Natural killer cell treated with Interleukin-12 subunit alpha and Interleukin-12 subunit beta and Interleukin-15 and Interleukin-18, amount 100 ng/mL, for 72 hours (primary cell): ENCODE measurements at places on chromosomes 7 and 10.

GRCh38 chr10:77029777-77030717 lies 607.6 kb downstream of the KCNMA1 start:
- no peak for DNase-seq

DNA sequence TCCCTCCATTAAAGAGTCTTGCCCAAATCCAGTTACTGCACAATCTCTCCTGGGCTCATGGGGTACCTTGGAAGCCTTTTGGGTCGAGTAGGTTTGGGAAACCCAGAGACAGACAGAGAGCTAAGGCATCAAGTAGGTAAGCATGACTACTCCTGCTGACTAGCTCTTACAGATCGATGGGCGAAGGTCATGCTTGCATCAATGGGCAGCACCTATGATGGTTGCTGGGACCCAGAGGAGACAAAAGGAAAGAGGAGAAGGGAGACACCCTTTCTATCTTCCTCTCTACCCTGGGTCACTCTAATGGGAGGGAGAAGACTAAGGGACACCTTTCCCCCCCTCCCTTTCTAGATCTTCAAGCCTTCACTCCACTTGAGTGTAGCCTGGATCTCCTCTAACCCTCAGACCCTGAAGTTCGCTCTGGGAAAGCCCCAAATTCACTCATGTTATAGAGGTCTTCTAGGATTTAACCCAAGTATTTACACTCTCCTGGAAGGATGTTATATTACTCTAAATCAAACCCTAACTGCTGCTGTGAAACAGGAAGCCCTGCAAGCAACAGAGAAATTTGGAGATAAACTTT lies 31.6 kb upstream of the ZNF746 start:
- DNase-seq, result no peak

DNA sequence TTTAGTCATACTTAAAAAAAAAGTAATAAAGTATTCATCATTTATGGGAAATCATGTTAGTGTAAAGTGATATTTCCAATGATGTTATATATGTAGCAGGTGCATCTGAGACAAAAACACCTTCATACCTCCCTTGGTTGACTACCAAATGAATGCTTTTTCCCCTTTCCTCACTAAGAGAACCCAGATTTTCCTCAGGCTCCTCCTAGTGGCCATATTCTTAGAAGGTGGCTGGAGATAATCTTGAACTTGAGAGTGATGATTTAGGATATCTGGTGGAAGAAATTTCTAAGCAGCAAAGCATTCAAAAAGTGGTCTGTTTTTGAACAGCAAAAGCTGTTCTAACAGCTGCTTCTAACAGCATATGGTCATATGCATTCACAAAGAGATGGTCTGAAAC lies 16.8 kb upstream of the DNAH11 start:
- no peak for DNase-seq

GRCh38 chr10:111137007-111137406 lies 60.2 kb downstream of the ADRA2A start:
- no peak for DNase-seq

DNA sequence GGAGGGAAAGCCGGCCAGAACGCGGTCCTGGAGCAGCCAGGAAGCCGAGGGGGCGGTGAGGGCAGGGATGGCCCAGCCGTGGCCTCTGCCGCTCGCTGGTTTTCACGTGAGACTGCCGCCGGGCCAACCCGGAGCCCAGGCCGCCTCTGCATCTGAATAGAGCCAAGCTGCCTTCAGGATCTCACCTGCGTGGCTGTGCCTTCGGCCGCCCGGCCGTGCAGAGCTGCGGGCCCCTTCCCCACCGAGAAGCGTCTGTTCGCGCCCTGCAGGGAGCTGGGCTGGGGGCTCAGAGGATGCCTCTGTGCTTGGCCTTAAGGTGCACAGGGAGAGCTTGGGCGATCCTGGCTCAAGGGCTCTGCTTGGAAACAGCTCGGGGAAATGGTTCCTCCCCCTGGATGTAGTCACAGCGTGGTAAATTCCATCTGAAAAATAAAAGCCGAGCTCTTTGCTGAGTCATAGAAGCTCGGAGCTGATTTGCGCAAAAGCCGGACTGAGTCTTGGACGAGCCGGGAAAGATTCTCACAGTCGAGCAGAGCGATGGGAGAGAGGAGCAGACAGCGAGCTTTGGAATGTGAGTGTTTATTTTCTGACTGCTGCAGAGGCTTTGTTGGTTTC lies at the start of gene JAKMIP3:
Gene JAKMIP3 (plus strand): TSS at position 456 of the 615 bp plus-strand sequence. CDS start 38,863 bp downstream, outside the sequence.
- no peak for DNase-seq

GRCh38 chr7:92520024-92520423 lies 8.3 kb downstream of the PEX1 start:
- DNase-seq, result no peak

GRCh38 chr7:106178593-106179134 lies 66.6 kb upstream of the SYPL1 start:
- DNase-seq, result no peak

GRCh38 chr10:117535298-117536071 lies 7.1 kb upstream of the EMX2 start:
- no peak for DNase-seq

DNA sequence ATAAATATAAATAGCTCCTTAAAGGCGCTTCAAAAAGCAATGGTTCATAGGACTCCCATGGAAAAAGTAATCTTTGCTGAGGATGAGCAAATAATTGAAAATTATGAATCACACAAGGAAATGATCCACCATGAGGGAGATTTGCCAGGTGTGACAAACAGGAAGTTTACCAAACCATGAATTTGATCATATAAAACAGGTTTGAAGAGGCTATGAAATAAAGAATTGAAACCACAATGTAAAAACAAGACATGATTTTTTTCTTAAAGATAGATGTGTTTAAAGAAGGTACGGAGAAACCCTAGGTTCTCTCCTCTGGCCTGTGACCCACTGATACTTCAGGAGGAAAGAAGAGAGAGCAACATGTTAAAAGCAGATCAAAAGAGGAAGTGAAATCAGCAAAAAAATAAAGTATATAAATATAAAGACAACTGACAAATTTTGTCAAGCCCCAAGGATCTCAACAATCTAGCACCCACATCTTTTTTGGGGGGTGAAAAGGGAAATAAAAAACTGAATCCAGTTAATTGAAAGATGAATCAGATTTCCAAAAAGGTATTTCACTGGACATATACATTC lies 111.3 kb upstream of the ASAH2 start:
- no peak for DNase-seq
